ENCODE measurements at places on chromosomes 2 and 18. TPM values are rescaled to one million over a fixed set of nuclear protein-coding genes. Genes with fewer than 3 reads are reported as not detected.

- DNase-seq = no peak
Observed at GRCh38 chr2:12440731-12441130, 276.0 kb upstream of the TRIB2 start.

- no peak for DNase-seq
Observed at GRCh38 chr2:135124924-135125886, 73.1 kb downstream of the RAB3GAP1 start.

DNA sequence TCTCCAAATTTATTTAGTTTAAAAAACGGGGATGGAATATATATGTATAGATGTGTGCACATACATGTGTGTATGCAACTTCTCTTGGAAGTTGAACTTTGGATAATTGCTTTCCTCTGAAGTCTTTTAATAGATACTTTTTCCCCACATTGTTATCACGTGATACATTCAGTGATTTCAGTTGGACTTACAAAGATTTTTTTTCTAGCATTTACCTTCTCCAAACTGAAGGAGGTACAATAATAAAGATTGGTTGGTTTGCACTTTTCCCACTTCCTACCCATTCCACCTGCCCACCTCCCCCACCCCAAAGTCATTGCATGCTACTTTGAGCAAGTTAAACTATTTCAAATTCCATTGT lies 206.1 kb upstream of the FSHR start:
- DNase-seq = no peak

The SPDYA gene
- total RNA-seq = 0.46 TPM

GRCh38 chr2:32235315-32235714 lies 29.4 kb downstream of the NLRC4 start:
- DNase-seq = no peak

- no peak for DNase-seq
Observed at GRCh38 chr2:237628247-237629187, 1.1 kb downstream of the LRRFIP1 start.

DNA sequence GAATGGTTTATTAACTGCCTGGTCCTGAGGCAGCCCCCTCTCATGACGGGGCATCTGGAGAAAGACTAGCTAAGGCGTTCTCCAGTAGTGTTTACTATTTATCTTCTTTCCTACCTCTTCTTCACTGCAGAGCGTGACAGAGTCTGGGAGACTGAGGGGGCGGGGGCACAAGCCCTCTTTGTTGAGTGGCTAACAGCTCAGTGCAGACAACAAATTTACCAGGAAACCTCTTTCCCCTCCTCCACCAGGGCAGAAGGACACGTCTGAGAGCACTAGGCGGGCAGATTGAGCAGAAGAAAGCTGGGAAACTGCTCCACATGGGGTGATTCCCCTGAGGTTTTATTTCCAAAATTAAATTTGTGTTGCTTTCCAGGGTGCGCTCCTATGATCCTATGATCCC lies 322.1 kb downstream of the CNTNAP5 start:
- no peak for DNase-seq

DNA sequence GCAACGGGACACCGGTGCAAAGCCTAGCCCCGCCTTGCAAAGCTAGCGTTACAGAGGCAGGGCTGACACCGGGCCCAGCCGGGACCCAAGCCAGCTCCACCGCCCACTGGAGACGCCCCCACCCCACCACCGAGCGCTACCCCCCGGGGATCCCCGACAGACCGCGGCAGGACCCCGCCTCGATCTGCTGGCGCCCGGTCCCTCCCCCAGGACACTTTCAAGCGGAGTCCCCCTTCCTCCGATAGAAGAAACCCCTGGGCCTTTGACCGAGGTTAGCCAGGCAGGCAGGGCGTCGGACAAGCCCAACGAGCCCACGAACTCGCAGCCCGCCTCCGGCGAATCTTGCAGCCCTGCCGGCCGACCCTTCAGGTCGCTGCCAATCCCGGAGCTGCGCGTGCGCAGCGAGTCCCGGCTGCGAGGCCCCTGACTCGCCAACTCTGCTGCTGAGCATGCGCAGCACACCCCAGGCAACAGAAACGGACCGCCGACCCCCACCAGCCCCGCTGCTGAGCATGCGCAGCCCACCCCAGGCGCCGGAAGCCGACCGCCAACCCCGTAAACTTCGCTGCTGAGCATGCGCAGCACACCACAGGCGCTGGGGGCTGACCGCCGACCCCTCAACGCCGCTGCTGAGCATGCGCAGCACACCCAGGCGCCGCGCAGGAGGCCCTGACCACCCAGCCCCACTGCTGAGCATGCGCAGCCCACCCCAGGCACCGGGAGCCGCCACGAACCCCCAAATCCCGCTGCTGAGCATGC lies 656 bp downstream of the ADI1 start:
- peak; percentile 95 for DNase-seq

DNA sequence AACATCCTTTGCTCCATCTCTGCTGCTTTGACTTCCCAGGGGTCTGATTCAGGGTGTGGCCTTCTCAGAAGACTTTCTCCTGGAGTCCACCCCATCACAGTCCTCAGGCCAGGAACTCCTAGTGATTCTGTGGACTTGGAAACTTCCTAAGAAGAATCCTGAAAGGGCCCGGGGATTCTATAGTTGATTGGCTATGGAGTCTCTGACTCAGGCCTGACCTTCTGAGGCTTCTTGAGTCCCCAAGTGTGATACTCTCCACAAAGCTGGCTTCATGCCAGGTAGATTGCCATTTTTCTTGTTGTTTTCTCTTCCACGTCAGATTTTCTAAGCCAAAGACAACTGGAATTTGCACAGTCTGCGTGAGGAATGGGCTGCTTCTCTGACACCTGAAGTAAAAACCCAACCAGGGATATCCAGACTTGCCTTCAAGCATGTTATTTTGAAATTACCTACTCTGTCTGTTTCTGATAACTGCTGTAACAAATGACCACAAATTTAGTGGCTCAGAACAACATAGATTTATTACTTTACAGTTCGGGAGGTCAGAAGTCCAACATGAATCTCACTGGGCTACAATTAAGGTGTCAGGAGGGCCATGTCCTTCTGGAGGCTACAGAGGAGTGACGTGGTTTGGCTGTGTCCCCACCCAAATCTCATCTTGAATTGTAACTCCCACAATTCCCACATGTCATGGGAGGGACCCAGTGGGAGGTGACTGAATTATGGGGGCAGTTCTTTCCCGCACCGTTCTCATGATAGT lies 69.3 kb downstream of the ALPK2 start:
- DNase-seq = no peak

DNA sequence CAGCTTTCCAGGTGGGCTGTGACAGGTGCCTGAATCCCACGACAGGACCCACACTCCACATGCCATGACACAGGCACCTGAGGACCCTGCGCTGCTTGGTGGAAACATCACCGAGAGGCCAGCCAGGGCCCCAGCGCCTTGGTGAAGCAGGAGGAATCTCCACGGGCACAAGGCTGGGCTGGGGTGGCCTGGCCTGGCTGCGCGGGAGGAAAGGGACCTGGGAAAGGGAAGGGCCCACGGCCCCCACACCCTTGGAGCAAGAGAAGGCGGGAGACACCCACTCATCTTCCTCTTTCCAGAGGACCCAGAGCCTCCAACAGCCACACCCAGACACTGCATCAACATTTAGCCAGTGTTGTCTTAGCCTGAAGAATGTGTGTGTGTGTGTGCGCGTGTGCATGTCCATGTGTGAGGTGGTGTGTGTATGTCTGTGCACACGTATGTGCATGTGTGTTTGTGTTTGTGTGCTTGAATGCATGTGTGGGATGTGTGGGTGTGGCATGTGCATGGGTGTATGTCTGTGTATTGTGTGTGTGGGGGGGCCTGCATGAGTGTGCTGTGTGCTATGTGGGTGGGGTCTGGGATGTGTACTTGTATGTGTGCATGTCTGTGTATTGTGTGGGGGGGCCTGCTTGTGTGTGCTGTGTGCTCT lies 6.3 kb upstream of the OTOS start:
- DNase-seq = no peak

The SERPINB11 gene
- not detected for total RNA-seq

The VSNL1 gene
- total RNA-seq = not detected

DNA sequence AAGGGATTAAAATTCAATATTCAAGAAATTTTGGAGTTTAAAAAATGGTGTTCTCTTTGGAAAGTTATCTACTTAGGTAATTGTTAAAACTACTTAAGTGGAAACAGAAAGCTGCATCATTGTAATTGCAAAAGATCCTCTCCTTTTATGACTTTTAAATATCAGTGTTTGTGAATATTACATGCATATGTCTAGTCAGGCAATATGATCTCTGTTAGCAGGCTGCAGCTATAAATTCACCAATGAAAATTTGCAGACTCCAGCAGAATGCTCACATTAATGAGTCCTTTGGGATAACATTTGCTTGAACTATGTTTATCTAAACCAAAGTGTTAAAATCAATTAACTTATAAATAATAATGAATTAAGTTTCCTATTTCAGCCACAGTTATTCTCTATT lies 59.2 kb upstream of the CSRNP3 start:
- DNase-seq = no peak

DNA sequence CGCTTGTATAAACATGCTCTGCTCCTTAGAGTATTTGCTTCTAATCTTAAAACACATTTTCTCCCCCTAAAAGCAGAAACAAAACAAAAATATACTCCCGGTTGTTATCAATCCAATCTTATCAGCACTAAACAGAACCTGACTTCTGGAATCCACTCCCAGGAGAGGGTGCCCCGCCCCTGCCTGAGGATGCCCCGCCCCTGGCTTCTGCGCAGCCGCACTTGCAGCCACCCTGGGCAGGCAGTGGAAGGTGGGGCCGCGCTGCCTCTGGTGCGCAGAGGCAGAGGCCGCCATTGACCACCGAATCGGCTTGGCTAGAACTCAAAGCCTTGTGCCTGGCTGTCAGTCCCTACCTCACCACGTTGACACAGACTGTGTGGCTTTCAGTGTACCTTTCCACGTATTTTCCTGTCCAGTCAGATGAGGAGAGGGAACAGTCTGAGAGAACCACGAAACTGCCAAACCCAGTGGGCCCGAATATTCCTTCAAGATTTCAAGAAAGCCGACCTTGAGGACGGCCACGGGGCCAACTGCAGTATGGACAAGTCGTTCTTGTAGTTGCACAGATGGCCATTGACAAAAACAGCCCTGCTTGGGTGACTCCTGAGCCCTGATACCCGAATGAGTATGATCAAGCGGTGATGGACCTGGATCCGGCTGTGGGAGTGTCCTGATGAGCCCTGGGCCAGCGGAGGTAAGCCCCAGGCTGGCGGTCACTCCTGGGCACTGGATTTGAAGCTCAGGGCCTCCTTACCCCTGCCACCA lies 46.2 kb upstream of the ARHGAP28 start:
- no peak for DNase-seq

- peak; percentile 42 for DNase-seq
Observed at GRCh38 chr2:159968279-159968900, 94.0 kb downstream of the PLA2R1 start.

- no peak for DNase-seq
Observed at GRCh38 chr2:135741043-135741394, 636 bp upstream of the UBXN4 start.

DNA sequence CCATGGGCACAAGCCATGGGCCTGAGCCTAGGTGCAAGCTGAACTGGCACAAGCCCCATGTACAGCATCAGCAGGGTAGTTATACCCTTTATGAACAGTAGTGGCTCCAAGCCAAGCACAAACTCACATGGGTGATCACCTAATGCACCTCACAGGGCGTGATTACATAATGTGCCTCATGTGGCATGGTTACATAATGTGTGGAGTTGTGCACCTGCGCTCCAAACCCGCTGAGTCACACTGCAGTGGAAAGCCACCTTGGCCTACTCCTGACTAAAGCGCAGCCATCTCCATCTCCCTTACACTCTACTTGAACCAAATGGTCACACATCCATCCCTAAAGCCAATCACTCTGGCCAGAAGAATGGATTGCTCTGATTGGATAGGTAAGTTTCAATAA lies 279.7 kb downstream of the MBD2 start:
- peak; percentile 13 for DNase-seq

GRCh38 chr2:3704692-3705091 lies 1.3 kb downstream of the DCDC2C start:
- DNase-seq = no peak

DNA sequence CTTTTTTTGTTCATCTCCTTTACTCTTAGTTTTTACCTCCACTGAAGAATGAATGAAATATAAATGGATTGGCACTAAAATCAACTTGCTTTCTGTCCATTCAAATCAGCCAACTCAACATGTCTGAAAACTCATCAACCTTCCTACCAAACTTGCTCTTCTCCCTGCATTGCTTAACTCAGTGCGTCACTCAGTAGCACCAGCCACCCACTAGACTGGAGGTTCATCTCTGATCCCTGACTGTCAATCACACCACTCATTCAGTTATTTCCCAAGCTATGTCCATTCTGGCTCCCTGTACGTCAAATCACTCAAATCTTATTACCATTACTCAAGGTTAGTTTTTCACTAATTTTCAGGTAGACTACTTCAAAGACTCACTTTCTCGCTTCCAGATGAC lies 75.2 kb upstream of the RBMS1 start:
- no peak for DNase-seq

DNA sequence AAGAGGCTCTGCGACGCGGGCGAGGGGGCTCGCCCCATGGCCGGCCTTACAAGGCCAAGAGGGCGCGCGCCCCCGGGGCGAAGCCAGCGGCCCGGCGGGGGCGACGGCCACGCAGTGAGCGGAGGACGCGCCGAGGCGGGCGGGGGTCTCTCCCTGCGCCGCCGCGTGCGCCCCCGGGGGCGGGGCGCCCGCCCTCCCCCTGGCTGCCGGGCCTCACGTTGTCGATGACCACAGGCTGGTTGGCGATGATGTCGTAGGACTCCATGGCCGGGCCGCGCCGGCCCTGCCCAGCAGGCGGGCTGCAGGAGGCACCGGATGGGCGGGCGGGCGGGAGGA lies 250 bp downstream of the ACTR1B start:
- no peak for DNase-seq

GRCh38 chr2:159555651-159556392 lies 60.5 kb downstream of the BAZ2B start:
- no peak for DNase-seq

- peak; percentile 71 for DNase-seq
Observed at GRCh38 chr2:137838255-137839092, 125.8 kb upstream of the HNMT start.

The SLC9A2 gene
- 0.83 TPM for total RNA-seq

The CARF gene
- total RNA-seq = 0.37 TPM

The TPO gene
- total RNA-seq = 0.41 TPM

DNA sequence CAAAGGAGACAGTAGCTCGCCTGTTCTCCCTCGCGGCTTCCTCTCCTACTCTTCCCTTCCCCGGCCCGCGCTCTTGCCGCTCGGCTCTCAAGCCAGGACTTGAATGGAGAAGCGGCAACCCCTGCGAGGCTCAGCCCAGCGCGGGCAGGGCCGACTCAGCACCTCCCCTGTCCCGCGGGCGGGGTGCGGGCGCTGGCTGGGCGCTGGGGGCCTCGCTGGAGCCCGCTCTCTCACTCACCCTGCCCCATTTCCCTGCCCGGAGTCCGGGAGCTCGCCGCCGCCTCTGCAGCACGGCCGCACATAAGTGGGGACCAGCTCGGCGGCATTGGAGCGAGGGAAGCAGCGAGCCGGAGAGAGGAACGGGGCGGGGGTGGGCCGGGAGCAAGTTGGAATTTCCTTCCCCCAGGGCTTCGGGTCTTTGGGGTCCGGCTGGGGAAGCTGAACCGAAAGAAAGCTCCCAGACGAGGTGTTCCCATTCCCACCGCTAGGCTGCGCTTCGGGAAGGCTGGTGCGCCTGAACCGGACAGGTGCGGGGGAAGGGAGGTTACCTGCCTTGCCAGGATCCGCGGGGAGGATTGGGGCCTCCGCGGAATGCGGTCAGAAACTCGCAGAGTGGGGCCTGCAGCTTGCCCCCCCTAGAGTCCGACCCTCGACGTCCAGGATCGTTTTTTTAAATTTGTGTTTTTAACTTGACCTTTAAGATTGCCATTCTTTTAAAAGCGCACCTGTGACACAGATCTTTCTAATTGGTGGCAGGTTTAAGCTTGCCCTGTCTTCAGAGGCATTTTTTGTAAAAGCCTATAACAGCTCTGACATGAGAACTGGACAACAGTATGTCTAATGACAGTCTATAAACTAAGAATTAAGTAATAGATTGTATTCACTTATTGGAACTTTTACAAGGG lies at the start of gene COBLL1:
Gene COBLL1, minus strand, starts transcription at position 105 of the 905 bp plus-strand sequence. CDS start 627 bp downstream, outside the sequence.
- peak; percentile 95 for DNase-seq

Data from HT-29 (cell line).